ENCODE measurements at places on chromosomes 11 and 22.
A peak's percentile ranks its signal among the peaks of the same experiment; 100 is the strongest.

DNA sequence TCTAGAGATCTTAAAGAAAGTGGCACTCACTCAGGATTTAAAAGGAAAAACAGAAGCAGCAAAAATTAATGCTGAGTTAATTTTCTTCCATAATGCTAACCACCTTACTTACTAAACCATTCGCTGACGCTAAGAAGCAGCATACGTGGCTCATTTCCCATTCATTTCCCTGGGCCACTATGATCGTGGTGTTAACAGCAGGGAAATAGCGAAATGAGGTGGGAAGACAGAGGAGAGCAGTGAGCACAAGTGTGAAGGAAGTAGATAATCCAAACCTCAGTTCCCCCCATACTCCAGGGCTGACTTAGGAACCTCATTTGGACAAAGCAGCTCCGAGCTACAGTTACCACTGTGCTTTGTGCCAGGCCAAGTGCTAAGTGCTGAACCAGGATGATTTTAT is 723.2 kb downstream of the OPCML start:
- no peak for DNase-seq

- DNase-seq, result no peak
Observed at GRCh38 chr11:112878033-112878601, 83.1 kb upstream of the NCAM1 start.

DNA sequence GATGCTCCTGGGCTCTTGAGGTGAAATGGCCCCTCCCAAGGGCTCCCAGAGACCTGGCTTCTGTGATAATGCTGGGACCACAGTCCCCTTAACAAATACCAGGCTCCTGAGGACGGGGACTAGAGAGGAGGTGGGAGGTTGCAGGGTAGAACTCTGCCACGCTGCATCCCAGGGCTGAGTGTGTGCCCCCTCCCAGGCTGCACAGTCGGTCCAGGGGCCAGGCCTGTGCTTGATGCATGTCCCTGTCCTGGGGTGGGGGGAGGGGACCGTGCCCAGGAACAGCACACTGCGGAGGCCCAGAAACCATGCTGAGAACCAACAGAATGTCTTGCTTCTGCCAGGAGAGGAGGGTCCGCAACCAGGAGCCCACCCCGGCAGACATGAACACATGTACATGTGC is 9.3 kb downstream of the CSF2RB start:
- DNase-seq, result no peak

DNA sequence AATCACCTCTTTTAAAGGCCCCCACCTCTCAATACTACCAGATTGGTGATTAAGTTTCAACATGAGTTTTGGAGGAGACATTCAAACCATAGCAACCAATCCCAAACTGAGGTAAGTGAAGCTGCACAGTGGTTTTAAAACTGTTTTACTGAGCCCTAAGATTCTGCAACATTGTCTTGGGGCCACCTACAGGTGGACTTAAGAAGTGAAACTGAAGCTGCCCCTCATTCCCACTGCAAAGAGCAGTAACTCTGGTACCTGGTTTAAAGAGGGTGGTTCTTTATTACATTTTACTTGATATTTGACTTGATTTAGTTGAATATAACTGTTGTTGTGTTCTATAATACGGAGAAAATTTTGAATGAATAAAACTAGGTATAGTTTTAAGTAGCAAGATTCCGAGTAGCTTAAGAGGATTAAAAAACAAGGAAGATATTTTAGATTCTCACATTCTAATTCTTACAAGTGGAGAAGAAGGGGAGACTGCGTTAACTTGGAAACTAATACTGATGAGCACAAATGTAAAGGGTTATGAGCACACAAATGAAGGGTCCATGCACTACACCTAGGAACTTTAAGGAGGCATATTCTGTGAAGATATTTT is 26.7 kb downstream of the SYT9 start:
- peak; percentile 44 for DNase-seq

GRCh38 chr11:65857500-65857852 is 504 bp downstream of the CFL1 start:
- DNase-seq, result no peak

DNA sequence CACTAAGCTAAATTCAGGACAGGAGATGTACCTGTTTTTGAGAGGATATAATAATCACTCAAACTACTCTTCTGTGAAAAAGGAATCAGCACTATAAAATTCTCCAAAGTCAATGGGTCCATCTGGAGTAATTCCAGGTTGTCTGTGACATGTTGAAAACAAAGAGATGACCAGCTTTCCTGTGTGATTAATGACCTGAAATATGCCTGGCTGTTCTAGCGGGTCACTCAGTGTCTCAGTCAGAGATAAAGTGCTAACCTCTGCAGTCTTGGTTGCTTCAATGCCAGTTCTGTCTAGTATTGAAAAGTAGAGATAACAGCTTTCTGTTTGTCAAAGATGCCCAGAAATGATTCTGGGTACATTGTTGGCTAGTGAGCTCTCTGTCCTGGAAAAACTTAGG is 722.6 kb upstream of the TENM4 start:
- DNase-seq, result no peak

DNA sequence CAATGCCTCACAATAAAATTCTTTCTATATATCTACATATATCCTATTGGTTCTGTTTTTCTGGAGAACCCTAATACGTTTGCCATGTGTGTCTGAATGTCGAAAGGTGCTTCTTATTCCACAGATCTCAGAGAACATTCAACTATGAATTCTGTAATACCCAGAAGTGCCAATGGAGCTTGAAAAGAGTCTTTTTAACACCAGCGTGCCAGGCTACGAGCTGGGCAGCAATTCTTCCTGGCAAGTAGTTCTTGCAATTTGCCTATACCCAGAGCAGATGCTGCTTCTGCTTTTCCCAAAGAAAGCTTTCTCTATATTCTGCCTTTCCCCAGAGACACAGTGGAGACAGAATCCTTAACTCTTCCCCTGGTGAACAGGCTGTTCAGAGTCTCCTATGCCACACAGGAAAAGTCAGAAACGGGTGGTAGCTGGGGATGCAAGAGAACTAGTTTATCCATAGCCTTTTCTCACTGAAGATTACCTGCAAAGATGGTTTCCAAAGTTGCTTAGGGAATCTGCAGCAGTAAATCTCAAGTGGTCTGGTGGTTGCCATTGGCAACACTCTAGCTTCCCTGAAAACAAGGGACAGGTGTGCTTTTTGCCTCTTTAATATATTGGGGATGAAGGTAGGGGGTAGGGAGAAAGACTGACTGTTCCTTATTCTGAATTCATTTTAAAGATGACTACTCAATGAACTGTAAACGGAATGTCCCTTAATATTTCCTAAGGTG is 16.8 kb upstream of the PAFAH1B2 start:
- no peak for DNase-seq

- DNase-seq, result no peak
Observed at GRCh38 chr22:49458708-49459099, 369.0 kb downstream of the BRD1 start.

DNA sequence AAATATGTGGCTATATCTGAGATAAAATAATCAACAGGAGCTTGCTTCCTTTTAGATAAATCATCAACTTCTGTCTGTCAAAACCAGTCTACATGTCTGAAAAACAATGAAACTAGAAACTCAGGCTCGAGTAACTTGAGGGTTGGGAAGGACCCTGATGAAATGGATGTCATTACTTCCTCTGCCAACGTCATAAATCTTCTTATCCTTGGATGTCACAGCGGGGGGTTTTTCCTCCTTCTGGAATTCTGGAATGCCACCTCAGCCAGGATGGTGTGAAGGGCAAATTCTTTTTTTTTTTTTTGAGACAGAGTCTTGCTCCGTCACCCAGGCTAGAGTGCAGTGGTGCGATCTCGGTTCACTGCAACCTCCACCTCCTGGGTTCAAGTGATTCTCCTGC is 13.4 kb downstream of the LGR4 start:
- no peak for DNase-seq

- no peak for DNase-seq
Observed at GRCh38 chr22:20550851-20551744, 43.7 kb downstream of the MED15 start.

DNA sequence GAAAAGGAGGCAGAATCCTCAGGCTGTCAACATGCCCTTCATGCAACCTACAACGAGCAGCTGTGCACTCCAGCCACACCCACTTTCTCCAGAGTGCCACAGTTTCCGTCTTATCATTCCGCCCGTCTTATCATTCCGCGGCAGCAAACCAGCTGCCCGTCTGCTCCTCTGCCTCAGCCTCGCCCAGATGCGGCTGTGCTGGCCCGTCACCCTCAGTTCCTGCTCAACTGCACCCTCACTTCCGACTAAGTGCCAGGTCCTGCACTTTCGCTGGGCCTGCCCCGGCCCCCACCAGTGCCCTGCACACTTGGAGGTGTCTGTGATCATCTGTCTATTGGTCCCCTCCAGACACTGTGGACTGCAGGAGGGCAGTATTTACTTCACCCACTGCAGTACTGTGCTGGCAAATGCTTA is 43.7 kb downstream of the MICAL3 start:
- DNase-seq, result no peak

GRCh38 chr22:50010676-50011446 is 1.7 kb downstream of the IL17REL start:
- no peak for DNase-seq

- no peak for DNase-seq
Observed at GRCh38 chr11:106326087-106326486, 248.6 kb downstream of the AASDHPPT start.

GRCh38 chr11:67983951-67984350 is 19.9 kb downstream of the UNC93B1 start:
- no peak for DNase-seq

DNA sequence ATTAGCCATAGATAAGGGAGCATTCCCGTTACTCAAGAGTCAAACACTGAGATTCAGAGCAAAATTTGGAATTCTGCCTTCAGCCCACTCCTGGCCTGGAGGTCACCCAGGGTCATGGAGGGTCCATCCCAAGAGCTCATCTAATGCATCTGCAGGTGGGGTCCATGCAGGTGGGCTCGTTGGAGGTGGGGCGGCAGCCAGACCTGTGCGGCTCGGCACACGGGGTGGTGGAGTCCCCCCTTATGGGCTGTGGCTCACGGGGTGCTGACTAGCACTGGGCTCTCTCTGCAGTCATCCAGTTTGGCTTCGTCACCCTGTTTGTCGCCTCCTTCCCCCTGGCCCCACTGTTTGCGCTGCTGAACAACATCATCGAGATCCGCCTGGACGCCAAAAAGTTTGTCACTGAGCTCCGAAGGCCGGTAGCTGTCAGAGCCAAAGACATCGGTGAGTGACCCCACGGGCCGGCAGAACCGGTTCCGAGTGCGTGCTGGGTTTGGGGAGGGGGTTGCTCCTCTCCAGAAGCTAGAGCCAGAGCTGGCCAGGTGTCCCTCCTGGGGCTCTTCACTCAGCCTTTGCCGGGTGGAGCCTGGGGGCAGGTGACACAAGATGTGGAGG is 32.4 kb upstream of the FADD start:
- DNase-seq, result no peak

DNA sequence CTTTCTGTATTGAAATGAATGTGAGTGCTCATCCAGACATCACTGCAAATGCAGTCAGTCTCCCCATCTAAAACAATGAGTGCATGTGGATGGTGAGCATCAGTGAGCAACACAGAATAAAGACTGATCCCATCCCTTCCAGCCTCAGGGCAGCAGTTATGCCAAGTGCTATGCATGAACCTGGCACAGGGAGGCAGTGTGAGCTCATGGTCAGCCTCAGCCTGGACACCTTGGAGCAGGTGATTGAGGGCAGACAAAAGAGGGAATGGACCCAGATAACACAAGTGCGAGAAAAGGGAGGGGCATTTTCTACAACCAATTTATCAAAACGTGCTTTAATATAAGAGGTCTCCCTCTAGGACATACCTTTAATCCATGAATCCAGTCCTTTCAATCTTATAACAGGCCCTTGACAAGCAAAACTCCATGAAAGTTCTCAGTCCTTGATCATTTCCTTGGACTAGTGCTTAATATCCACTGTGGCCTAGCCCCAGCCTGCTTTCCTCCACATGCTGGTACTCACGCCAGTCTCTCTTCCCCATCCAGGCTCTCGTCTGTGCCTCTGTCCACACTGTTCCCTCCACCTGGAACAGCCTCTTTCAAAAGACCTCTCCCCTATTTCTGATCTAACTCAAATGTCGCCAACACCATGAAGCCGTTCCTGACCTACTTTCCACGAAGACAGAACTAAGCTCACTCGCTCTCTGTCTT is 50.5 kb upstream of the LRRC55 start:
- DNase-seq, result peak; percentile 25

DNA sequence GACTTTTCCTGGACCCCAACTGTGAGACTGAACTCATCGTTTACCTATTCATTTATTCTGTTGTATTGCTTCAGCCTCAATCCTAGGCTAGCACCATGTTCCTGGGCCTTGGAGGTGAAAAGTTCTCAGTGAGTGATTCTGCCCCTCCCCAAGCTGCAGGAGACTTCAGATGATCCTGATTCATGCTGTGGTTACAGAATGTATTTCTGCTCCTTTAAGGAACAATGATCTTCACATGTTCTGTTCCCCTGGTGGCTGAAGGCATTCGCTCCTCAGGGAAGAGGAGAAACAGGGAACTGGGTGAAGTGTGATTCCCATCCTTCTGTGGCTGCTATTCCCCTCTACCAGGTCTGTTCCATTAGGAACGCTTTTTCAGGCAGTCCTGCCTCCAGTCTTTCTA is 2.4 kb downstream of the OR52E1 start:
- DNase-seq, result peak; percentile 21

DNA sequence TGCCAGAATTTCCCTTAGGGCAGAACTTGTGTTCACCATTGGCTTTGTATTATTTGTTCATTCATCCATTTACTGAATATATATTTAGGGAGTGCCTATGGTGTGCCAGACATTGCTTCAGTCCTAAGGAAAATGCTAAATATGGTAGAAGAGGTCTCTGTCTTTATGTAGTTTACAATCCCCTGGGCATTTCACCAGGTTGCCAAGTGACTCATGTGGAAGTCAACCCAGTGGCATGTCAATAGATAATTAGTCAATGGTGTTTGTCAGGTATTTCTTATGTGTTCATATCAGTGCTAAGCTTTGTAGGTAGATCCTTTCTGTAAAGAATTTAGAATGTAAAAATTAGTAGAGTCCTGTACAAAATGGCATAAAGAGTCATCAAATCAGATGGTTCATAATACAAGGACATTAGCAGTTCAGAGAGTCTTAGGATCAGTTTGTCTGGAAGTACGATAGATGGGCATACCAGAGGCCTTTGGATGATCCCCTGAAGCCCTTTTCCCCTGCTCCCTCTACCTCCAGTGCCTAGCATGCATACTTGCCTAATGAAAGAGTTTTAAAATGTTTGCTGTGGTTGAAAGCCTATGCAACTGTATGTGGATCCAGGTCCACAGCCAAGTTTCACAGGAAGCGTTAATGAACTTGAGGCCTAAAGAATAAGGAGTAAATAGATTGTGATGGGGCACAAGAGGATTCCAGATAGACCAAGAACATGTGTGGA is 58.5 kb upstream of the SESN3 start:
- no peak for DNase-seq

- DNase-seq, result no peak
Observed at GRCh38 chr22:42177891-42178336, 47.3 kb upstream of the CYP2D6 start.

Measured in HT1080 (cell line).